ENCODE measurements at places on chromosomes 3 and 15. TPM values are rescaled to one million over a fixed set of nuclear protein-coding genes. Genes with fewer than 3 reads are reported as not detected.

The GOLGA6A gene
- total RNA-seq = not detected

The LDHAL6B gene
- not detected for total RNA-seq

The GABRG3 gene
- not detected for total RNA-seq

The CASR gene
- not detected for total RNA-seq

The SHQ1 gene
- total RNA-seq = 23.3 TPM

The GPX1 gene
- total RNA-seq = 298 TPM

The KLF15 gene
- total RNA-seq = 0.29 TPM

The UBAP1L gene
- total RNA-seq = 2.2 TPM

The PLXNA1 gene
- total RNA-seq = 98.0 TPM

The EMC7 gene
- total RNA-seq = 44.4 TPM

The SPTBN5 gene
- total RNA-seq = 2.4 TPM

The CPNE9 gene
- not detected for total RNA-seq

The SKOR1 gene
- total RNA-seq = 0.22 TPM

The OXTR gene
- 12.3 TPM for total RNA-seq

The LNP1 gene
- 4.2 TPM for total RNA-seq

The CLSTN2 gene
- under 0.01 TPM for total RNA-seq

The DUOXA2 gene
- not detected for total RNA-seq

The MEGF11 gene
- not detected for total RNA-seq

The GOLGA8O gene
- 0.44 TPM for total RNA-seq

The FAM81A gene
- not detected for total RNA-seq

The CCDC9B gene
- total RNA-seq = 58.1 TPM
